ENCODE measurements at places on chromosomes 1 and 21. TPM values are rescaled to one million over a fixed set of nuclear protein-coding genes. Genes with fewer than 3 reads are reported as not detected.
A peak's percentile ranks its signal among the peaks of the same experiment; 100 is the strongest.

ERG gene
- 51.7 TPM for total RNA-seq

PIGR gene
- 0.37 TPM for total RNA-seq

CHIA gene
- total RNA-seq, result not detected

SPRR5 gene
- total RNA-seq, result not detected

COL11A1 gene
- 0.82 TPM for total RNA-seq

CACNA1S gene
- total RNA-seq, result not detected

RABGAP1L gene
- total RNA-seq, result 77.6 TPM

B3GALT2 gene
- 0.30 TPM for total RNA-seq

VWA5B1 gene
- total RNA-seq, result not detected

CFAP74 gene
- total RNA-seq, result not detected

BNIPL gene
- 1.2 TPM for total RNA-seq

TNFRSF9 gene
- 11.7 TPM for total RNA-seq

XKR8 gene
- 8.1 TPM for total RNA-seq

MRPS15 gene
- 31.2 TPM for total RNA-seq

DNA sequence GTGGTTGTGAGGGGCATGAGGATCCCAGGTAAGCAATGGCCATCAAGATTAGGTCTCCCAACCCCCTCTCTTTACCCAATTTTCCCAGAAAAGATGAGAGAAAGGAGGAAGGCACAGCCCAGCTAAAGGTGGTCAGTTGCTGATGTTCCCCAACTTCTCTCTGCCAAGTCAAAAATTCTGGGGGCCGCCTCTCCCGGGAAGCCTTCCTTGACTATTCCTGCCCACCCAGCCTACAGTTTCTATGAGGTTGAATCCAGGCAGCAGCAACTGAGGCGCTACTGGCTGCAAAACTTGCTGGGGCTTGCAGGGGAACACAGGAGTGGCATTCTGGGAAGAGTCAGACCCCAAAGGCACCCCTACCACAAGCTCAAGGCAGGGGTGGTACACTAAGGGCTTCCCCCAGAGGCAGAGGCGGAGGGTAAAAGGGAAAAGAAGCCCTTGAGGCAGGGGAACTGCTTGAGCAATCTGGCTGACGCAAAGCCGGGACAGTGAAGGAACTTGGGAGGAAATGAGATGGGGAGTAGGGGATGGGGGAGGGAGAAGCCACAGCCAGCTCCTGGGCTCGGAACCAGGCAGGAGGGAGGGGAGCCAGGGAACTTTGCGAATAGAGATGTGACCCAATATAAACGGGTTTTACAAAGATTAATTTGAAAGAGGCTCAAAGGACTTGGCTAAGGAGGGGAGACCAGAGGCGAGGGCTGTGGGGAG lies 31.2 kb downstream of the SDC3 start:
- no peak for DNase-seq

DNA sequence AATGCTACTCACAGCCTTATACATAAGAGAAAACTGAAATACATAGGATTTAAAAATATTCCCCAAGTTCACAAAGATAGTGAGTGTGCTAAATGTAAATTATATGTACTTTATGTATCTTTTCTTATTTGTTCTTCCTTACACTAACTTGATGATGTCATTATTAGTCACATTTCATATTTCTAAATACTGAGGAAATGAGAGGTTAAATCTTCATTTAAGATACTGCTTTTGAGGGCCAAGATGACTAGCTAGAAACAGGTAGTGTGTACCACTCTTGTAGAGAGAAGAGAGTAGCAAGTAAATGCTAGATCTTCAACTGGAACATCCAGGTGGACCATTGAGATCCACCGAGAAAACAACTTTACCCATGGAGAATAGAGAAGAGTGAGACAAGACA lies 29.8 kb downstream of the PYHIN1 start:
- DNase-seq, result no peak

GRCh38 chr1:234486858-234487840 lies 8.2 kb upstream of the TARBP1 start:
- DNase-seq, result peak; percentile 37

- no peak for DNase-seq
Measured at GRCh38 chr1:162327144-162327787, 49.4 kb downstream of the SPATA46 start.

- DNase-seq, result no peak
Measured at GRCh38 chr1:20211511-20211931, 25.2 kb upstream of the PLA2G2C start.

GRCh38 chr1:49185450-49185980 lies 408.8 kb upstream of the BEND5 start:
- DNase-seq, result no peak

DNA sequence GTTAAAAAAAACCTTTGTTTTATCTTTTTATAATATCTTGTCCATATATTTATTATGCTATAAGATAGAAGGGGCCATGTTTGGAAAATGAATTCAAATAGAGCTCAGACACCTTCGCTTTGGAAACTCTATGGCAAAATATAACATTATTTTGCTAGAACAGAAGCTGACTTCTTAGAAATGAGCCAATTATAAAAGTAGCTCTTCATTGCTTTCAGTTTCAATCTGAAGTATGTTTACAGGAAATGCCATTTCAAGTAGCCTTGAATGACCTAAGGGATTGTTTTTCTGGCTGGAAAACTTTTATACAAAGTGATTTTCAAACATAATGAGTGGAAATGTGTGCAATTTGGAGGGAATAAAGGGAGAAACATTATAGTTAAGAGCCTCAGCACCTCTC lies 37.8 kb upstream of the GBP5 start:
- no peak for DNase-seq

GRCh38 chr1:156070548-156070947 lies 9.6 kb downstream of the RAB25 start:
- DNase-seq, result no peak

GRCh38 chr1:81654147-81654546 lies 146.6 kb upstream of the ADGRL2 start:
- DNase-seq, result no peak

DNA sequence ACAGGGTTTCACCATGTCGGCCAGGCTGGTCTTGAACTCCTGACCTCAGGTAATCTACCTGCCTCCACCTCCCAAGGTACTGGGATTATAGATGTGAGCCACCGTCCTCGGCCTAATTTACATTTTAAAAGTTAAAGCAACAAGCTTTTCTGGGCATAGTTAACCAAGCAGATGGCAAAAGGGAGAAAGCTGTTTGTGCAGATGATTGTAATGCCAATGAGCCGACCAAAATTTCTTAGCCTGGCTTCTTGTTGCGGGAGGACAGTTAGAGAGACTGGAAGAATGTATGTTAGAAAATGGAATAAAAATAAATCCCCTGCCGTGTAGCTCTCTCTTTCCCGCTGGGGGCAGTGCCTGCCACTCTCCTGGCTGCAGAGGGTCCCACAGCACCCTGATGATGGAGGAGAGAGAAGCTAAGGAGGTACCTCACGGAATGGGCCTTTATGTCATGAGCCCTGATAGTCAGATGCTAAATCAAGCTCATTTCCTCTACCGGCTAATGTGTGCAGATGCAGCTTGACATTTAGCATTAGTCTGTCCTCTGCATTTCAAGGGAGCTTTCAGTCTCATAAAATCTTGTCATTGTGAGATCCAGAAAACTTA lies 87.2 kb downstream of the HHAT start:
- DNase-seq, result no peak

GRCh38 chr21:26965907-26966581 lies 844 bp downstream of the ADAMTS5 start:
- peak; percentile 66 for DNase-seq

GRCh38 chr1:53133261-53134041 lies 9.0 kb downstream of the SLC1A7 start:
- peak; percentile 11 for DNase-seq

DNA sequence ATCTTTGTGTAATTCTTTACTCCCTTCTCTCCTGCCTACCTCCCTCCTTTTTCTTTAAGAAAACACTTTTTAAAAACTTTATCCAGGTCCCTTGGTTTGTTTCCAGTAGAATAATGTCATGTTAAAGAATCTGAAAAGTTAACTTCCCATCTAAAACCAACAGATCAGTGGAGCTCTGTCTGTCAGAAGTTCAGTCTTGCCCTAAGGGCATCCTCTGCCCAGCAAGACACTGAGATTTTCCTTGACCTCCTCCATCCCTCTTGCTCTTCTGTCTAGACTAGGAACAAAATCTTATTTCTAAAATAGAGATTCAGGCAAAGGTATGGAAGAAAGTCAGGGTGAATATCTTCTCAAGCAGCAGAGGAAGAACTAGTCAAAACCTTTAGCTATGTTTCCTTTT lies 5.7 kb upstream of the GNL2 start:
- no peak for DNase-seq

GRCh38 chr1:208851366-208851765 lies 607.2 kb upstream of the PLXNA2 start:
- DNase-seq, result no peak

DNA sequence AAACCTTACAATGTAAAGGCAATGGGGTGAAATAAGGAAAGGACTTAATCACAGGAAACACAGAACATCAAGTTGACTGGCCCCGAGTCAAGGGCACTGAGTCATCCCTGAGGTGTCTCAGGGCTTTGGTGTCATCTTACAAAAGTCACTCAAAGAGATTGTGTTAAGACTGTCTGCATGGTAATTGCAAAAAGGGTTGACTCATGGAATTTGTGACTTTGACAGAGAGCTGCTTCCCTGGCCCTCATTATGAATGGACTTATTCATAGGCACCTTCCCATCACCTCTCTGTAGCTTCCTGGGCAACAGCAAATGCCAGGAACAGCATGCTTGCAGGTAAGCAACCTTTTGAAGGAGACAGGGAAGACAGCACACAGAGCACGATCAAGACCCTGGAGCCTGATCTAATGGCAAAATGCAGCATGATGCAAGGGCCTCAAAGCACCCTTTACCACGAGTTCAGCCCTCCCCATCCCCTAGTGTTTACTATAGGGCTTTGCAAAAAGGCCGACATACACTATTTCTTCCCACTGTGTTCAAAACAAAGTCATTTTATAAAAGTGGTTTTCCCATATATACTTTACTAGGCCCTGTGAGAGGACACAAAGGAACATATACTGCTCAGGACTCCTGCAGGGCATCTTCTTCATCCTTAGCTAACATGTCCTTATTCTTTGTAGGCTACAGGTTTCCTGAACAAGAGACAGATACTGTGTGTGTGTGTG lies 17.1 kb downstream of the ZP4 start:
- DNase-seq, result no peak

GRCh38 chr1:229220163-229220846 lies 50.6 kb upstream of the RAB4A start:
- no peak for DNase-seq

GRCh38 chr1:62951428-62951827 lies 167.5 kb downstream of the ATG4C start:
- no peak for DNase-seq

GRCh38 chr1:8965121-8965820 lies 19.6 kb downstream of the CA6 start:
- no peak for DNase-seq

- DNase-seq, result no peak
Measured at GRCh38 chr1:208510192-208510952, 266.2 kb upstream of the PLXNA2 start.

GRCh38 chr1:100982793-100983192 lies 42.8 kb downstream of the DPH5 start:
- DNase-seq, result no peak

- no peak for DNase-seq
Measured at GRCh38 chr1:213357403-213357802, 306.4 kb downstream of the RPS6KC1 start.

GRCh38 chr1:186014370-186015037 lies 280.3 kb downstream of the HMCN1 start:
- no peak for DNase-seq

GRCh38 chr21:45248301-45248892 lies 39.3 kb downstream of the POFUT2 start:
- DNase-seq, result no peak

DNA sequence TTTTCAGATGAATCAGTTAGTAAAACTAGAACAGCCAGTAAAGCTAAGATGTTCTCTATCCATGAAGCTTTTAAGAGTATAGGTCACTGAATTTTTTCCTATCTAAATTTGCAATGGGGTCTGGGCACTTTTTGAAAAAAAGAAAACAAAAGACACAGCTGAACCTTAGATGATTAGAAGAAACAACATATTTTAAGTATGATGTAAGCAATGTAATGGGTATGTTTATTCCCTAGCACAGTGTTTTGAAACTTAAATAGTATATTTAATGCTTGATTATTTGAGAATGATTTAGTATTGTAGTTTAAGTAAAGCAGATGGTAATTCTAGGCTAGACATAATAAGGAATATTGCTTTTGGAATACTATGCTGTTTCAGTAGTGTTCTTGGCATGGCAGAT lies 36.2 kb downstream of the KCTD3 start:
- no peak for DNase-seq

DNA sequence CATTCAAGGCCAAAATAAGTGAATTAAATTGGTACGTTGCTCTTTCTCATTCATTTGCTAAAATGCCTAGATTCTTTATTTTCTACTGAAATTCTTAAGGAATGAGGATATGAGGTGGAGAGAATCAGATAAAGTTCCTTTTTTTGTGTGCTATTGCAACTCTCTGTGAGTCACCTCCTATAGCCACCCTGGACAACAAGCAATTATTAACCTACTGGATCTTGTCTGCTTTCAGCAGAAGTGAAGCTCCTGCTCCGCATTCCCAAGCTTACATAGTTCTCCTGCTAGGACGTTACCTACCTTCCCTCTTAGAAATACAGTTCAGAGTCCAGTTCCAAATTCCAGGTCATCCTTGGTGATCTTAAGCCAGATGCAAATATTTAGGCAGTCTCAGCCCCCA lies 4.8 kb upstream of the KCNJ6 start:
- no peak for DNase-seq

GRCh38 chr1:81208441-81208840 lies 592.3 kb upstream of the ADGRL2 start:
- peak; percentile 82 for DNase-seq

- DNase-seq, result no peak
Measured at GRCh38 chr1:237038211-237038610, 3.8 kb upstream of the RYR2 start.

DNA sequence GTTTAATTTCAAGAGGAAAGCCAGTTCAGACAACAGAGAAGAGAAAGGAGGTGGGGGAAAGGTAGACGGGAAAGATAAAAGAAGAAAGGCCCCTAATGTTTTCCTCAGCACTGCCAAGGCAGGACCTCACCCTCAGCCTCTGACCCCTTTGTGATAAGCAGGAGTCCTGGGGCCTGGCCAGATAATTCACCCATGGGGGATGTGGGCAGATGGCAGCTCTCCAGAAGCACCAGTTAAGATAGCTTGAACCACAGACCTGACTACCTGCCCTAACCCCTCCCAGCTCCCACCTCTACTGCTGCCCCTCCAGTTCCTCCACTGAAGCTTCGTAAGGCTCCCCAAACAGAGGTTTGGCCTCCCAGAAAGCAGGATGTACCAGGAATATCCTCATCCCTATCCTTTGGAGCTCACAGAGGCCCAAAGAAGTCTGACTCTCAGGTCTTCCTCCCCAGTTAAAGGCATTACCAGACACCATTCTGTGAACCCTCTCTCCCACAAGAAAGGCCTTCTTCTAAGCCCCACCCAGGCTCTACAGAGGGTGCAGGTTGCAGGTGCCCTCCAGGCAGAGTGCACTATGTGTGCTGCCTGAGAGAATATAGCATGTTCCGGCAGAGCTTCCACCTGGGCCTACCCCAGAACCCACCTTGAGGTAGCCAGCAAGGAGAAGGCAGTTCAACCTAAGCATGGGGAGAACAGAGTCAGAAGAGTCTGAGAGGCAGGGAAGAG lies 9.2 kb upstream of the SNAPIN start:
- no peak for DNase-seq

- DNase-seq, result peak; percentile 6
Measured at GRCh38 chr1:109158433-109158832, 44.5 kb downstream of the ELAPOR1 start.

GRCh38 chr1:213519098-213519497 lies 468.1 kb downstream of the RPS6KC1 start:
- no peak for DNase-seq
